ENCODE measurements at places on chromosomes 11 and 22.

GRCh38 chr11:101453682-101454081 lies 130.1 kb downstream of the TRPC6 start:
- no peak for DNase-seq

DNA sequence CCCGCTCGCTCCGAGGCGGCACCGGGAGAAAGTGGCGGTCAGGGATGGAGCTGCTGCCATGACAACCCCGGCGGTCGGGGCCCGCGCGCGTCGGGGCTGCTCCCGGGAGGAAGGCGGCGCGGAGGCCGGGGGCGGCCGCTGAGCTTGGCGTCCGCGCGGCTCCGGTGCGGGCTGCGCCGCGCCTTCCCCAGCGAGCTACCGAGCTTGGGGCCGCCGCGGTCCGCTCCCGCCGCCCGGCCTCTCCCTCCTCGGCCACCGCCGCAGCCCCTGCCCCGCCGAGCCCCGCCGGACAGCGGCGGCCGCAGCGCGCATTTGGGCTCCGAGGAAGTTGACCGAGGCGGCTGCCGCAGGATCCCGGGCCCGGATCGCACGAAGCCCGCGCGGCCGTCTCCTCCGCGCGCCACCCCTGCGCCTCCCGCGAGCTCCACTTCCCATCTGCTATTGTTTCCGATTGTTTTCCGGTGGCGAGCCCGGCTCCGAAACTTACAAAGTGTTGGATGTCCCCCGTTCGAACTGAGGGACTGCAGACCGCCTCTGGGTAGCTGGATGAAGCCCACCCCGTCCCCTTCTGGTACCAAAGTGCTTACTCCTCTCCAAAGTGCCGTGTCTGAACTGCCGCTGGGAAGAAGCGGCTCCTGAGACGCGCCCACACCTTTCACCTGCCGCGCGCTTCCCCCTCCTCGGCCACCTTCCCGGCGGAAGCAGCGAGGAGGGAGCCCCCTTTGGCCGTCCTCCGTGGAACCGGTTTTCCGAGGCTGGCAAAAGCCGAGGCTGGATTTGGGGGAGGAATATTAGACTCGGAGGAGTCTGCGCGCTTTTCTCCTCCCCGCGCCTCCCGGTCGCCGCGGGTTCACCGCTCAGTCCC lies 540.3 kb downstream of the NTM start:
- no peak for DNase-seq

DNA sequence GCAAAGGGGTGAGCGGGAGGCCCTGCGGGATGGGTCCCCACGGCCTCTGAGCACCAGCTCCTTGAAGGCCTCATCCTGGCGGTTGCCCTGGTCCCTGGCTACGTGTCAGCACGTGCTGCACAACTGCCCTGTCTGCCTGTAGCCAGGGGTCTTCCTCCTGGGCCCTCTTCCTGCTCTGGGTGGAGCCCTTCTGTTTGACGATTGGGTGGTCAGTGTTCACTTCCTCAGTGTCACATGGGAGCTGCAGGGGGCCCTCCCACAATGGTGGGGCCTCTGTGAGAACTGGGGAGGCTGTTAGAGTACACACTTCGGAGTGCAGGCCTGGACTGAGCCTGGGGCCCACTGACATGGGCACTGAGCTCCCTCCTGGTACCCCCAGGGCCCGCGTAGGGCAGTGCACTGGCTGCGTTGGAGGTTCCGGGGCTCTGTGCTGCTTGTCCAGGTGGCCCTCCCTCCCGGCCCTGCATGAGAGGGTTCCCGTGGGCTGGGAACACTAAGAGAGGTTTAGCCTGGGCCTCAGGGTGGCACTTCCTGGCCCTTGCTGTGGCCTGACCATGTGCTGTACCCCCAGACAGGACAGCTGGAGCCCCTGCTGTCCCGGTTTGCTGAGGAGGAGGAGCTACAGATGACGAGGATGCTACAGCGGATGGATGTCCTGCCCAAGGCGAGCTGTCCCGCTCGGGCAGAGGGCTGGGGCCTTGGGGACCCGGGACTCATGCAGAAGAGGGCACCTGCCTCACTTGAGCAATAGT lies 13.8 kb downstream of the DGCR6L start:
- DNase-seq = no peak

DNA sequence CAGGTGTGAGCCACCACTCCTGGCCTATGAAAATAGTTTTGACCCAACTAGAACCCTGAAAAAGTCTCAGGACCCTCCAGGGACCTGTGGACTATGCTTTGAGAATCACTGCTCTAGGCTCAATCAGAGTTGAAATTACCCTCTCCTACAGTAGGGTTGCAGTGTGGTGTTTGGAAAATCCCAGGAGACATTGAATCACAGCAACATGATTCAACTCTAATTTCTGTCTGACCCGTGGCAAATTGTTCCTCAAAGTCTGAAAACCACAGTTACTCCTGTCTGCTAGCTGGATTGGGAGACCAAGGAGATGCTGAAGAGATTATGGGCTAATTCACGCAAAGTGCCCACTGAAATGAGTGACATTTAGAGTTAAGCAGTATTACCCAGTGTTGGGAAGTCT lies 5.4 kb upstream of the MTMR3 start:
- DNase-seq = no peak

- no peak for DNase-seq
Measured at GRCh38 chr22:49704345-49705215, 123.1 kb downstream of the BRD1 start.
